ENCODE measurements at places on chromosomes 13 and 19. TPM values are rescaled to one million over a fixed set of nuclear protein-coding genes. Genes with fewer than 3 reads are reported as not detected.

GRCh38 chr19:40623403-40624251 is 22.5 kb downstream of the LTBP4 start:
- no peaks in the 10 kb centered on the region for H3K27me3 ChIP-seq
- H3K36me3 ChIP-seq = peaks cover 37% of the 10 kb centered on the region
- no peak overlapping the region for H3K27ac ChIP-seq

Gene PIH1D1
- total RNA-seq = 155 TPM

DNA sequence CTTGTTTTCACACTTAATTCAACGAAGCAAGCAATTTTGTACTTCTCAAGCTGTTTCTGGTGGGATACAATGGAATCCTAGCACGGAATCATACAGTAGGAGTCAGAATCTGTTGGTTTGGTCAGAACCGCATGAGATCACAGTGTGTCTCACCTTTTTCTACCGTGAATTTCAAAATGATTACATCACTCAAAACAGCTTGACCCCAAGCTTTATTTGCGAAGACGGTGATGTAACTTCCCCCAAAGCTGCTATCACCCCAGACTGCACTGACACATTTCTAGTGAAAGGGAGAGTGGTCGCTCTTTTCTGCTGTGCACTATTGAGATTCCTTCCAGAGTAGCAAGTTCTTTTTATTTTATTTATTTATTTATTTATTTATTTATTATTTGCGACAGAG is 9.6 kb downstream of the C19orf18 start:
- no peaks in the 10 kb centered on the region for H3K4me1 ChIP-seq
- H3K27ac ChIP-seq = no peak overlapping the region
- H3K27me3 ChIP-seq = no peaks in the 10 kb centered on the region
- no peak for DNase-seq
- H3K4me3 ChIP-seq = no peak overlapping the region

Gene ZDHHC20
- total RNA-seq = 89.0 TPM

Gene CD209
- total RNA-seq = not detected

GRCh38 chr19:30696514-30696913 is 324.3 kb downstream of the ZNF536 start:
- peaks cover 6% of the 10 kb centered on the region for H3K4me1 ChIP-seq
- no peak overlapping the region for H3K27ac ChIP-seq
- no peaks in the 10 kb centered on the region for H3K27me3 ChIP-seq
- no peaks in the 10 kb centered on the region for H3K36me3 ChIP-seq
- peak; percentile 65 for DNase-seq
- no peak overlapping the region for H3K4me3 ChIP-seq

GRCh38 chr19:18386543-18387271 is 749 bp downstream of the GDF15 start:
- DNase-seq = no peak
- no peak overlapping the region for H3K27ac ChIP-seq
- peak overlapping the region; percentile 38 for H3K4me3 ChIP-seq
- peaks cover 3% of the 10 kb centered on the region for H3K4me1 ChIP-seq

DNA sequence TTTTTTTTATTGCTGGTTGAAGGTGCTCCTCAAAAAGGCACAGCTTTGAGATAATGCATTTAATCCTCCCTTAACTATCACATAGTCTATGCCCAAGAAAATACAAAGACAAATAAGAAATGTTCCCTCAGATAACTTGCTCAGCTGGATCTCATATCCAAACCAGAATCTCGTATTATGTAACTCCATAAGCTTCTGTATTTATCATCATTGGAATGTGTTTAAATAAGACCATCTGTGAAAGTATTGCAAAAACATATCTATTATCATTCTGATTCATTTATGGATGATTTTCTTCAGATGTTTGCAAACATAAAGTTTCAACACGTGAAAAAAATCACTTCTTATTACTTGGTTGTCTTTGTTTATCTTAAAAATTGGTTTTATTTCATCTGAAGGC is 190.9 kb downstream of the IRS2 start:
- no peaks in the 10 kb centered on the region for H3K36me3 ChIP-seq
- DNase-seq = no peak
- no peaks in the 10 kb centered on the region for H3K4me1 ChIP-seq
- no peaks in the 10 kb centered on the region for H3K27me3 ChIP-seq
- H3K27ac ChIP-seq = no peak overlapping the region
- H3K4me3 ChIP-seq = no peak overlapping the region

DNA sequence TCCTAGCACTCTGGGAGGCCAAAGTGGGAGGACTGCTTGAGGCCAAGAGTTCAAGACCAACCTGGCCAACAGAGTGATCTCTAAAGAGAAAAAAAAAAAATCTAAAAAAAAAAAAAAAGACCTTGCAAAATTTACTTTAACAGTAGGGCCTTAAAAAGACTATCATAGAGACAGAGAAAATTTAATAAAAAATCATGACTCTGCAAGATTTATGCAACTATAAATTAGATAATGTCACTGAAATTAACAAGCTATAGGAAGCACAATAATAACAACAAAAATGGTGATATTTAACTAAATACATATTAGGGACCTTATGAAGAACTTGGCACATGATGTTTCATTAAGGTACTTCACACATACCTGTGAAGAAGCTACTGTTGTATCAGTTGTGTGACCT is 11.2 kb downstream of the ZNF45 start:
- H3K4me3 ChIP-seq = no peak overlapping the region
- H3K4me1 ChIP-seq = no peaks in the 10 kb centered on the region
- DNase-seq = no peak
- peaks cover 49% of the 10 kb centered on the region for H3K36me3 ChIP-seq
- no peaks in the 10 kb centered on the region for H3K27me3 ChIP-seq
- H3K27ac ChIP-seq = no peak overlapping the region

Gene ZNF208
- total RNA-seq = not detected

DNA sequence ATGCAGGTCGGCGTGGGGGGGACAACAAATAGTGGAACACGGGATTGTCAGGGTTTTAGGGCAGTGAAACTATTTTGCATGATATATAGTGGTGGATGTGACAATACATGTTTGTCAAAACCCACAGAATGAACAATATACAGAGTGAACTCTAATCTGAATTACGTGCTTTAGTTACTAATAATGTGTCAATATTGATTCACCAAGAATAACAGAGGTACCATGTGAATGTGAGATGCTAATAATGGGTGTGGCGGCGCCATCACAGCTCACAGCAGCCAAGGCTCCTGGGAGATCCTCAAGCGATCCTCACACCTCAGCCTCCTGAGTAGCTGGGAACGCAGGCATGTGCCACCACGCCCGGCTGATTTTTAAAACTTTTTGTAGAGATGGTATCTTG is 12.9 kb downstream of the ELAVL1 start:
- no peaks in the 10 kb centered on the region for H3K4me1 ChIP-seq
- H3K4me3 ChIP-seq = no peak overlapping the region
- peaks cover 23% of the 10 kb centered on the region for H3K36me3 ChIP-seq
- H3K27ac ChIP-seq = no peak overlapping the region

- no peaks in the 10 kb centered on the region for H3K27me3 ChIP-seq
- H3K4me1 ChIP-seq = no peaks in the 10 kb centered on the region
- H3K27ac ChIP-seq = no peak overlapping the region
Measured at GRCh38 chr19:21109116-21109515, 27.1 kb downstream of the ZNF714 start.

DNA sequence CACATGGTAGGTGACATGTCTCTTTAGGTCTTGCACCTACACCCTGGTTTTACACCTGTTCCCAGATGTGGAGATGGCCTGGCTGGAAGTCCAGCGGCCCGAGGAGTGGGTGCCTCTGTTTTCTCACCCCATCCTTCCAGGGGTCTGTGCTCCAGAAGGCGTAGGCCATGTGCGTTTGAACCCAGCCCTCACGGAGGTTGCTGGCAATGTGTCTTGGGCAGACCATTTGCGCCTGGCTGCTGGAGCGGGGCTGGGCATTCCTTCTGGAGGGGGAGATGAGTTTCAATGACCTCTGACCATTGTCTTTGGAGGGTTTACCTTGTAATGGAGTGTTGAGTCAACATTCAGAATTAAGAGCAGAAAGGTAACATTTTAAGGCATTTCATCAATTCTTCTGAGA is 54.8 kb upstream of the ZNF536 start:
- no peak overlapping the region for H3K27ac ChIP-seq
- no peak overlapping the region for H3K4me3 ChIP-seq
- DNase-seq = no peak
- H3K36me3 ChIP-seq = no peaks in the 10 kb centered on the region
- no peaks in the 10 kb centered on the region for H3K4me1 ChIP-seq
- no peaks in the 10 kb centered on the region for H3K27me3 ChIP-seq

GRCh38 chr13:36918246-36919131 is 1.5 kb downstream of the SMAD9 start:
- H3K27me3 ChIP-seq = peaks cover 1% of the 10 kb centered on the region
- peaks cover 3% of the 10 kb centered on the region for H3K4me1 ChIP-seq
- no peak for DNase-seq
- no peaks in the 10 kb centered on the region for H3K36me3 ChIP-seq
- H3K4me3 ChIP-seq = peak overlapping the region; percentile 55

Gene NANOS3
- not detected for total RNA-seq

GRCh38 chr13:101649488-101650126 is 197.1 kb downstream of the ITGBL1 start:
- H3K4me1 ChIP-seq = no peaks in the 10 kb centered on the region
- no peaks in the 10 kb centered on the region for H3K27me3 ChIP-seq
- H3K4me3 ChIP-seq = no peak overlapping the region
- no peak for DNase-seq
- no peak overlapping the region for H3K27ac ChIP-seq

DNA sequence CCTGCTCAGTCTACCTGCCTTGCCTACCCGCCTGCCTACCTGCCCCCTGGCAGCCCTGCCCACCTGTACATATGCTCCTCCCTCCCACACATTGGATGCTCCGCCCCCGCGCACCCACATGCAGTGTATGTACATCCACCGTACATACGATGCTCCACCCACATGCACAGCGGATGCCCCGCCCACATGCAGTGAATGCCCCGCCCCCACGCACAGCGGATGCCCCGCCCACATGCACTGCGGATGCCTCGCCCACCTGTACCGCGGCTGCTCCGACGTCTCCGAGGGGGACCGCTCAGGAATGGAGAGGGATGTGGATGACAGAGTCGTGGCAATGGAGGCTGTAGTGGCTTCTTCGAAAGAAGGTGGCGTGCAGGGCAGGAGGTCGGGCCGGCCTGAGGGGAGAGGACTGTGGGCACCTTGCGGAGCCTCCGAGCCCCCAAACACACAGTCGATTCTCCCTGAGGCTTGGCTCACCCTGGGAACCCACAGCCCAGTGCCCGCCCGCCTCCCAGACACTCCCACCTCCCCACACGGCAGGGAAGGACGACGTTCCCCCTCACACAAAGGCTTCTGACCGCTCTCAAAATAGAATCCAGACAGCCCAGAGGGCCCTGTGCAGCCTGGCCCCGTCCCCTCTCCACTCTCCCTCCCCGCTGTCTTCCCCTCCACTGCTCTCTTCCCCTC is 16.5 kb upstream of the CACTIN start:
- H3K27ac ChIP-seq = no peak overlapping the region
- DNase-seq = no peak
- H3K36me3 ChIP-seq = peaks cover 6% of the 10 kb centered on the region
- H3K4me1 ChIP-seq = no peaks in the 10 kb centered on the region

- H3K27me3 ChIP-seq = no peaks in the 10 kb centered on the region
- no peak for DNase-seq
- no peak overlapping the region for H3K27ac ChIP-seq
- H3K36me3 ChIP-seq = no peaks in the 10 kb centered on the region
Measured at GRCh38 chr13:91331047-91331915, 16.2 kb upstream of the MIR17HG start.

DNA sequence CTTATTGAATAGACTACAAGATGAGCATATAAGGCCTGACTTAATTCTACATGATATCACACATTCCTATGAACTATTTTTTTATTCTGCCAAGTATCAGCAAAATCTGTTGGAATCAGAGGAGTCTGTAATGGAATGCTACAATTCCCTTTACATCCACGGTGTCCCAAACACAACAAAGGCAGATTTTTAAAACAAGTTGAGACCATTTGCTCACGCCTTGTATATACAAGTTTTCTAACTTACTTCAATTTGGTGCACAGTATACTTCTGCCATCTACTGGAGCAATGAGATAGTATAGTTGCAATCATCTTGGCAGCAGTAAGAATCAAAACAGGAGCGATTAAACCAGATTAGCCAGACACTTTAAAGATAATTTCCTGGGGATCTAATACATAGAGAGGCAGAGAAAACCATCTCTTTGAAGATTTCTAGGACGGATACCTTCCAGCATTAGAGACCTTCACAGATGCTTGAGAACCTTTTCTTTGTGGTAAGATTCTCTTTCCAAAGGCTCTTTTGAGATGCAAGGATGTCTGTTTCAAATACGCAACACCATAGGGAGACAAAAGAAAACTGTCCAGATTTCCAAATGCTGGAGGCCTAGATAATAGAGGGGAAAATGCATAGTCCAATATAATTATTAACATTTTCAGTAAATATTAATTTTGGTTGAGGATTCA is 302.0 kb upstream of the MIR17HG start:
- H3K36me3 ChIP-seq = no peaks in the 10 kb centered on the region
- DNase-seq = no peak
- no peaks in the 10 kb centered on the region for H3K27me3 ChIP-seq
- H3K27ac ChIP-seq = no peak overlapping the region

DNA sequence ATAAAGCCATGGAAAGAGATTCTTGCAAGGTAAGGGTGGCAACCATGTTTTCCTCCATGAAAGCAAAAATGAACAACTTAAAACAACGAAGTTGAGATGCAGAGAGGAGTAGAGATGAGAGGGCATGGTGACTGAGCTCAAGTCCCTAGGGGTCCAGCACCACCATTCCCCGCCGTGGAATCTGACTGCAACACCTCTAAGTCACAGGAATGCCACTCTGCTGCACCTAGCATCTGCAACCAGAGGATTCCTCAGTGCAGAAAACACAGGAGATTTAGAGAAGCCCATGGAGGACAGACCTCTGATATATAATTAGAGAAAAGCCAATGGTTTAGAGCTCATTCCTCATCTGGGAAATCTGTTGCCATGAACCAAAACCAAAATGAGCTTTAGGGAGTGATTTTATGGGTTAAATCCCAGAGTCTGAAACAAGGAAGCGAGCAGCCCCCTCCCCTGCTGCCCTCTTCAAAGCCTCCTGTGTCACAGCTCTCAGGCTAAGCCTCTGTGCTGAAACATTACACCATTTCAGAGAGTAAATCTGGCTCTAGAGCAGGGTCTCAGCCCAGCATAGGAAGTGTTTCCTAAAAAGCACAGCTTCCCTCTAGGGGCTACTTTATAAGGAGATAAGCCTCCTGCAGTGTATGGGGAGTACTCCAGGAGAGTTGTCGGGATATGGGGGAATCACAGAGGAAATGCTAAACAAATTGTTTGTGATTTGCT is 1043.6 kb downstream of the UQCRFS1 start:
- peak overlapping the region; percentile 22 for H3K4me3 ChIP-seq
- H3K4me1 ChIP-seq = peaks cover 16% of the 10 kb centered on the region
- H3K27me3 ChIP-seq = no peaks in the 10 kb centered on the region
- no peak overlapping the region for H3K27ac ChIP-seq
- no peaks in the 10 kb centered on the region for H3K36me3 ChIP-seq

Measured in H1 (cell line).